Activated CD4-positive, alpha-beta memory T cell treated with anti-CD3 and anti-CD28 coated beads, Interleukin-2, amount 10 ng/mL, durations not matched to agents 7 days and 5 days (primary cell): ENCODE measurements at places on chromosomes 2 and 18. TPM values are rescaled to one million over a fixed set of nuclear protein-coding genes. Genes with fewer than 3 reads are reported as not detected.

TYMS gene
- total RNA-seq: 279 TPM

RIT2 gene
- not detected for total RNA-seq

NIFK gene
- total RNA-seq: 63.4 TPM

CHST10 gene
- total RNA-seq: 2.1 TPM

DLX2 gene
- not detected for total RNA-seq

IL36G gene
- total RNA-seq: not detected

SH2D6 gene
- 1.5 TPM for total RNA-seq

ANO7 gene
- 0.53 TPM for total RNA-seq

NT5C1B gene
- not detected for total RNA-seq

RNU2-63P gene
- total RNA-seq: 16.1 TPM

ACSL3 gene
- 49.5 TPM for total RNA-seq

CYBRD1 gene
- total RNA-seq: 0.88 TPM

ADRA2B gene
- total RNA-seq: not detected

DSG2 gene
- total RNA-seq: 0.13 TPM

CYS1 gene
- 0.71 TPM for total RNA-seq

TEX44 gene
- total RNA-seq: not detected

TPO gene
- total RNA-seq: 0.73 TPM

C2orf66 gene
- 0.33 TPM for total RNA-seq

ASIC4 gene
- total RNA-seq: 0.13 TPM

LYG1 gene
- 0.88 TPM for total RNA-seq

AKAIN1 gene
- not detected for total RNA-seq

ARHGEF33 gene
- not detected for total RNA-seq

CNDP1 gene
- total RNA-seq: not detected

LYPD6 gene
- total RNA-seq: not detected

NT5DC4 gene
- total RNA-seq: not detected

CROCC2 gene
- not detected for total RNA-seq

CD226 gene
- 102 TPM for total RNA-seq

FBXO36 gene
- total RNA-seq: 0.71 TPM

ZNF804A gene
- not detected for total RNA-seq

ALPG gene
- not detected for total RNA-seq

LRP2 gene
- 0.28 TPM for total RNA-seq

DSC3 gene
- total RNA-seq: not detected

OSBPL1A gene
- total RNA-seq: 0.53 TPM

PJVK gene
- total RNA-seq: 0.91 TPM

MAB21L4 gene
- not detected for total RNA-seq

ALK gene
- total RNA-seq: not detected

ECEL1 gene
- total RNA-seq: not detected

MOCOS gene
- 0.25 TPM for total RNA-seq

CCDC88A gene
- total RNA-seq: 11.4 TPM

UGT1A8 gene
- total RNA-seq: not detected

GKN2 gene
- not detected for total RNA-seq
